Osteoblast (primary cell): ENCODE measurements at places on chromosomes 2 and 18. TPM values are rescaled to one million over a fixed set of nuclear protein-coding genes. Genes with fewer than 3 reads are reported as not detected.
A peak's percentile ranks its signal among the peaks of the same experiment; 100 is the strongest.

- no peak for DNase-seq
These were observed 47.1 kb downstream of the GPR39 start for GRCh38 chr2:132463719-132464118.

- peak; percentile 15 for DNase-seq
These were observed at the start of gene SCN3A for GRCh38 chr2:165203689-165204559. Gene SCN3A, minus strand, starts transcription at chr2:165204050. Its CDS starts 27,656 bp downstream, at chr2:165176394.

DNA sequence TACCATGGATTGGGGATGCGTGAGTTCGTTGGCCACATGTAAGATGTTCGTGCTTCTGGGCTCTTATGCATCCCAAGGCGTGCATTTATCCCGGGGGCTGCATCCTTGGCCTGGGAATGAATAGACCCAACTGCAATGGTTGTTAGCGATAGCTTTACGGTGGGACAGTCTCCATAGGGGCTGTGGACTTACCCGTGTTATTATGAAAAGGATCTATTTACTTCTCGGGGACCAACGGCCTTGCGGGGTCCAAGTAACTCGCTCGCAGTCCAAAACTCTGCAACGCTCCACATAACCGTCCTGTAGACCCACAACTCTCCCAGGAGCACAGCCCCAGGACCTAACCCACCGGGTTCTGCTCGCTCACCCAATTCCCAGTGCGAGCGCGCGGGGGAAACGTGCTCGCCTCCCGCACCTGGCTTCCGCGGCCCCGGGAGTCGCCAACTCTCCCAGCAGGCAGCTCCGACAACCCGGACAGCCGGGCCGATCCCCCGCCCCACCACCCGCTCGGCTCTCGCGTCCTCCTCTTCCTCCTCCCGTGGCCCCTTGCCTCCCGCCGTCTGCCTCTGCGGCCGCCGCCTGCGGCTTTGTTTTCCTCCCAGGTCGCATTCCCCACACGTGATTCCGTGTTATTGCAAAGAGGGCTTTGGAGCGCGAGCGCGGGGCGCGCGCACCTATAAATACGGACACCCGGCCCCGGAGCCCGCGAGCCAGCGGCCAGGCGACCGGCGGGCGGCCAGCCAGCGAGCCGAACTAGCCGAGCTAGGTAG lies at the start of gene CABLES1:
Gene CABLES1 (plus strand): TSS at position 706 of the 770 bp plus-strand sequence. CDS start 278 bp downstream, outside the sequence.
- no peak for DNase-seq

GRCh38 chr2:142754182-142754581 lies 123.3 kb upstream of the KYNU start:
- no peak for DNase-seq

Gene INO80D
- total RNA-seq, result 9.0 and 10.6 TPM in 2 replicates

DNA sequence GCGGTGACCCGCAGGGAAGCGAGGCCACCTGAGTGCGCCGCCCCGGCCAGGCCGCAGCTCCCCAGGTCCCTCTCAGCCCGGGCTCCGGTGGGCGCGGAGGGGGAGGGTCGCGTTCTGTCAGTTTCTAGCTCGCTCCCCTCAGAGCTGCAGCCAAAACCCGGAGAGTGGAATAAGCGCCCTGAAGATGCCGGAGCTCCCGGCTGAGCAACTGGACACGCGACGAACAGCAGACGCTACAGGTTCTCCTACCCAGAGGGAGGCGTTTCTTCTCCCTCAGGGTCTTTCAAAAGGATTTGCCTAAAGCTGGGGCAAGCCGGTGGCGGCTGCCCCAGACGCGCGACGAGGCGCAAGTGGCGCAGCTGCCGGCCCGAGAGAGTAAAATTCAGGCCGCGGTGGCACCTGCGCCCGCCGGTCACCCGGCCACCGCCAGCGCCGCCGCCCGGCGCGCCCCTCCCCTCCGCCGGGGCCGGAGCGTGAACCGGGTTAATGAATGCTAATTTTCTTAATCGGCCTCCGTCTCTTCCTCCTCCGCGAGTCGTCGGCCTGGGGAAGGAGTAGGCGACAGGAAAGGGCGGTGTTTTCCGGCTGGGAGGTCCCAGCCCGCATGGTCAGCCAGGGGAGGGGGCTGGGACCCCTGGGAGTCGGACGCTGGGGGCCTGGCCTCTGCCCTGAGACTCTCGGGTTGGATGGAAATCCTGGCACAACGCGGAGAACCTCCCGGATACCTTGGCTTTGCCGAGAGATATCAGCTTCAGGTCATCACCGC lies 845 bp upstream of the CDC42EP3 start:
- peak; percentile 99 for DNase-seq

Gene ZBTB7C
- 0.29 and 0.36 TPM in 2 replicates for total RNA-seq

Gene DLX1
- total RNA-seq, result 1.8 and 2.4 TPM in 2 replicates

GRCh38 chr2:98975611-98976010 lies 39.6 kb upstream of the CRACDL start:
- no peak for DNase-seq

GRCh38 chr2:127629637-127630036 lies 16.3 kb upstream of the GPR17 start:
- peak; percentile 78 for DNase-seq

Gene LRRTM1
- total RNA-seq, result 0.29 TPM in 1 of 2 replicates, not detected in the other

DNA sequence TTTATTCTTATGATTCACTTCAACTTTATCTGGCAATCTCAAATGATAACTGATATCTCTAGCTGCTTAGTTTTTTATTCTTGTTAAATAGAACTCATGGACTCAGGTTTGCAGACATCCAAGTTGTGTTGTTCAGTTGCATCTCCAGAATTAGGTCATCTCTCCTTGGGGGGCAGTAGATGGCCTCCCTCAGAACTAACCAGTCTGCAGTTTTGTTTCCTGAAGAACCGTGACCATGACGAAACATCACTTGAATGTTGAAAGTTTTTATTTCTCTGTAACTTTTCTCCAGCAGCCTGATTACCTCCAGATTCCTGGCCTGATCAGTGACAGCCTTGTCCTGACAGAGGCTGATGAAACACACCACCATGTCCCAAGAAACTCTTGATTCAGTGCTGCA lies 321.5 kb downstream of the GALNT13 start:
- DNase-seq, result no peak

Gene UGT1A5
- total RNA-seq, result not detected in 2 replicates

GRCh38 chr2:37418956-37419355 lies 74.5 kb downstream of the QPCT start:
- DNase-seq, result no peak

GRCh38 chr2:8682719-8683667 lies 1.1 kb downstream of the ID2 start:
- peak; percentile 93 for DNase-seq

DNA sequence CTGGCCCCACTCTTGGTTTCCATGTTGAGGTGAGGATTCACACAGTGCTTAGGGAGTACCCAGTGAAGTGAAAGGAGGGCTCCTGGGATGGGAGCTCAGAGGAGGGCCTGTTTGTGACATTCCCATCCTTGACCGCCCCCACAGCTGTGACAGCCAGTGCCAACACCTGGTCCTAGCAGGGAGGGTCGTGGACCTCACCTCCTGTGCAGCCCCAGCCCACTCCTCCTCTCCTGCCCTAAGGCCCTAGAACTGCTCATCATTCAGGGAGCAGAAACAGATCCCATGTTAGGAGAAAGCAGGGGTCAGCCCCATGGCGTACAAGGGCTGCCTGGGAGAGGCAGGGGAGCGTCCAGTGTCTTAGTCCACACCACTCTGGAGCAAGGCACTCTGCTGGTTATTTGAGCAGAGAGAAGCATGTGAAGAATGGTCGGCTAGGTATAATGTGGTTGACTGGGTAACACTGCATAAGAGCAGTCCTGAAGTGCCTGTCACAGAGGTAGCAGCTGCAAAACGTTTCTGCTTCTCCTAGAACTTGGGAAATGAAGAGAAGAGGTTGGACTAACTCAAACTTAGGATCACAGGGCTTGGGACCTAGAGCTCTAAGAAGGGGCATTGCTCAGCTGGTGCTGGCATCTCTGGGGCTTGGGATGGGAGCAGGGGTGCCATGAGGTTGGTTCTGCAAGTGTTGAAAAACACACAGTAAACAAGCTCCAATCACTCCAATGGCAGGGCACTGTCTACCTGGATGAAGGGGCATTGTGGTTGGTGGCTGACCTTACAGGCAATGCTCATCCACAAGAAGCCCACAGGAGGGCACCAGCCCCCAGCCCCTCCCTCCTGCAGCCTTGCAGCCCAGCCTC lies 55.6 kb downstream of the FAM168B start:
- peak; percentile 82 for DNase-seq

GRCh38 chr2:227884511-227884947 lies 13.1 kb downstream of the DAW1 start:
- peak; percentile 77 for DNase-seq

GRCh38 chr18:45802814-45803492 lies 22.5 kb upstream of the SIGLEC15 start:
- DNase-seq, result peak; percentile 93

- DNase-seq, result no peak
These were observed 204.2 kb upstream of the RBMS1 start for GRCh38 chr2:160697817-160698216.

DNA sequence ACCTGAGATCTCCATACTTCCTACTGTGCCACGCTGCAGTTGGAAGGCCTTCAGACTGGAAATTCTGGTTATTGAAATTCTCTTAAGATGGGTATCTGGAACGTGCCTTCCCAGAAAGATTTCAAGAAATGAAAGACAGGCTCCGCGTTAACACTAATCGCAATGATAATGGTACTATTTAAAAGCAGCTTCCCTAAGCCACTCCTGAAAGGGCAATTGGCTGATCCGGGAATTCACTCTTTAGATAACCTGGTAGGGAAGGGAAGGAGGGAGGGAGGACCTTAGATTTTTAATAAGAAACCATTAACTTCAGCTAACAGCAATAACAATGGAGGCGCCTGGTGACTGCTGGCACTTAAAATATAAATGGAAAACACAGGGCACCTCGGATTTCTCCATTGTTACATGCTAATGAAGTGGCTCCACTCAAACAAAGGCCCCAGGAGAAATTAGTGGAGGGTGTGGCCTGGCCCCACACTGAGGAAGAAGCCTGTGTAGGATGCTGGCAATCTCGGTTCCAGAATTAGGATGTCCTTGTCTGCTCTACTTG lies 22.5 kb upstream of the MTA3 start:
- DNase-seq, result no peak

DNA sequence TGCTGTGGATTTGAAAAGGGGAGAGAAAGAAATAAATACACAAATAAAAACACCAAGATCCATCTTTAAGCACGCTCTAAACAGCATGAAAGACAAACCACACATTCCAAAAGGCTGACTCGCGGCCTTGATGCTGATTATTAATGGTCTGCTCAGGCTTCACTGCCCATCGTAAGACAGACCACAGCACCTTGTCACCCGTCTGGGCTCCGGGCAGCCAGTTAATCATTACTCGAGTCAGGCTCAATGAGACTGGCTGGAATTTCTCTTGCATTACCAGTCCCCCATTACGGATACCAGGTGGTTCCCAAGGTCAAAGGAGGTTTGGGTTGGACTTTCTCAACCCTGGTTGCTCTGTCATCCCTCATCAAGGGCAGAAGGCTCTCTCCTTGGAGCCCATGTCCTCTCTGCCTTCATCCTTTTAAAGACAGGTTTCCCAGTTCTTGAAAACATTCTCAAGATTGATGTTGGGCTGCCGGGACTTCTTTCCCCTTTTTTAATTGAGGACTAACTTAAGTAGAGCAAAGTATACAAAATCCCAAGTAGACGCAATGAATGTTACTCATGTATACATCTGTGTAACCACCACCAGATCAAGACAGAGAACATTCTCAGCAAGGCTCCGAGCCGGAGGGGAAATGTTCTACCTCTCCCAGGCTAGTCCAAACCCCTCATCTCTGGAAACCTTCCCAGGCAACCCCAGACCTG lies 8.1 kb downstream of the SMAD7 start:
- DNase-seq, result peak; percentile 96

GRCh38 chr2:32464431-32464830 lies 107.6 kb downstream of the BIRC6 start:
- DNase-seq, result peak; percentile 87

DNA sequence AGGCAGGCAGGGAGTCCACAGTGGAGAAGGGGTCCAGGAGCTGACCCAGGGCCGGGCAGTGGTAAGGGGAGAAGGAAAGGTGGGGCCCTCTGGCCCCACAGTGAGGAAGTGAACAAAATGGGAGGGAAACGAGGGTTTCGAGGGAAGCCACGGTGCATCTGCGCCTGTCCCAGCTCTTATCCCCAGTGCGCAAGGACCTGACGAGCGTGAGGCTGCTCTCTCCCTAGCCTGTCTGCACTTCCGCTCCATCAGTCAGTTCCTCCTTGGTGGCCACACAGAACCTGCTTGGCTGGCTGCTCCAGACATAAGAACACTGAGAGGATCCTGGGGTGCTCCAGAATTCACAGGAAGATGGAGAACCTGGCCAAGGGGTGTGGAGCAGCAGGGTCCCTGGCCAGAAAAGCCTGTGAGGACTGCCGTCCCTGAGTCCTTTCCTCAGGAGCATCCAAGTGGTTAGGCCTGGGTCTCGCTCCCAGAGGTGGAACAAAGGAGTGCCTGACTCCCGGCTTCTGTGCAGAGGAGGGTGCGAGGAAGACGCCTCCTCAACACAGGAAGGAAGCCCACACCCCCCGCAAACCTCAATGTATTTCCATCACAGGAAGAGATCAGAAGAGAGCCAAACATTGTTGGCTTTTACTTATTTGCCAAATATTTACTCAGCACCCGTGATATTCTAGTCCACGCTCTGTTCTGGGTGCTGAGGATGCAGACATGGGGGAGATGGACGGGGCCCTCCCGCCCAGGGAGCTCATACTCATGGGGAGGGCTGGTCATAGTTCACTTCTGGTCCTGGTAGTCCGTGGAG lies 43.7 kb upstream of the SEMA4C start:
- peak; percentile 32 for DNase-seq

DNA sequence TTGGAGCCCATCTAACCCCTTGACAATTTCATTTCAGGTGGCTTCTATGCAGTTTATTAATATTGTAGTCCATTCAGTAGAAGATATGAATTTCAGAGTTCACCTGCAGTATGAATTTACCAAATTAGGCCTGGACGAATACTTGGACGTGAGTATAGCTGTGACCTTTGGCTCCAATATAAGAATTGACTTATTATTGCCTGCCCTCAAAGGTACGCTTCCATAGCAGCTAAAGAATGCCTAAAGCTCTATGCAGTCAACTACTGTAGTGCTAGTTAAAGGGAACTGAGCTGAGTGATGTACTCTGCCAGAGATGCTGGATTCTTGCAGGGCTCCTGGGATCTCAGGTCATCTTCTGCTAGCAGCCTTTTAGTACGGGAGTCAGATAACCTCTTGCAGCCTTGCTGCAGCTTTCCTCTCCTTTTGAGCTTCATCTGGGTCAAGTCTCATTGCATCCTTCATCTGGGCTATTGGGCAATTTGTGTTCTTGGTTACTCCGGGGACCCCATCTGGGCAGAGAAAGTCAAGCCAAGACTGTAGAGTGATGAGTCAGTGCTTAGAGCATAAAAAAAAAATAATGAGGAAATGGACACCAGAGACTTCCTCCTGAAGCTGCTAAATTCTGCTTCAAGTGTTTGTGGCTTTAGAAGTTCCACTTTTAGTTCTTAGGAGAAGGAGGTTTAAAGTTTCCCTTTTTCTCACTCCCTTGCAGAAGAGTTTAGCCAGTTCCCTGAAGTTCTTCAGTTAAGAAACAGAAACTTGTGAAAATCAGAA lies 105.6 kb downstream of the PRPF40A start:
- DNase-seq, result no peak

GRCh38 chr2:64462940-64463700 lies 9.2 kb downstream of the LGALSL start:
- DNase-seq, result peak; percentile 85

DNA sequence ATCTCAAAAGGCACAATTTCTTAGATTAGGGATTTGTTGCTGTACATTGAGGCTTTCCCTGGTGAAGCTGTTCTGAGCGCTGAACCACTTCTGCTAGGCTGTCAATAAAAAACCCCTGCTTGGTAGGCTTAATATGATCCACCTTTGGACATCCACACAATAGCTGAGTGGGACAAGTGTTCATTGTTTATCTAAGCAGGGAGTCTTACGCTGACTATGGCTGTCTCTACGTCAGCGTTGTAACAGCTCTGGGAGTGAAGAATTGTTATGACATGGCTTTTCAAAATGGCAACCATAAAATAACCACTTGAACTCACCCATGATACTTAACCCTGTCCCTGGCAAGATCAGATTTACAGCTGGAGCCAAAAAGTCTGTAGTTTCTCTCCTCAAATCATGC lies 111.5 kb upstream of the SULT1C3 start:
- DNase-seq, result no peak
